ENCODE measurements at places on chromosomes 6 and 20.

DNA sequence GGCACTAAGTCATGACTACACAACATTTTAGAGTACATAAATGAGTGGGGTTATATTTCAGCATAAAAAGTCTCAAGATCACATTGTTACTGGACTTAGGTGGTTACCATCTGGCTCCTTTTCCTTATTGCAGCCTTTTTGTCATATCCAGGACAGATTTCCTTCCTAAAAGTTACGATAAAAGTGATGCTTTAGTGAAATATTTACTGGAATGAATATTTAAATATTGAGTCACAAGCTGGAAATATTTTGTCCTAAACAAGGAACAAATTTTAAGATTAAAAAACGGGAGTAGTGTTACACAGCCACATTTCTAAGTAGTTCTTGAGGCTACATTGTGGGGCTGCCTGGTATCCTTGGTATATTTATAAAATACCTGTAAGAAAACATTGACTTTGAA, 52.2 kb downstream of the CDC40 start:
- no peak for DNase-seq

DNA sequence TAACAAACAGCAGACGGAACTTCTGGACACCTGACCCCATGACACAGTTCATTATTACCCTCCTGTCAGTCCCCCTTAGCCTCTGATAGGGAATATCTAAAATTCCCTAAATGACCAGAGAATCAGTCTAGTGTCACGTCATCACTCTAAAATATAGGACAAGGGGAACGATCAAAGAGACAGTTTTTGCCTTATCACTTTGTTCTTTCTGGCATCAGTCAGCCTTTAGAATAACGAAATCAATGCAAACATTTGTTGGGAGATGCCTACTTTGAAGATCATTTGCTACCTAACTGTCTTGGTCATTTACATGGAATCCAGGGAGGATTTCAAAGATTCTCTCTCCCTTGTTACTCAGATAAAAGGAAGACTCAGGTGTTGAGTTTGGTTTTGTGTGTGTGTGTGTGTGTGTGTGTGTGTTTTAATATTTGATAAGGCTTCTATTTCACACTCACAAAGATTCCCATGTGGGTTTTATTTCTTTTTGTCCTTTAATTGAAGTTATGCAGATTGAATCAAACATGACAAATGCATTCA, 28.3 kb downstream of the LINC00237 start:
- no peak for DNase-seq

GRCh38 chr20:43744966-43745730, 18.3 kb upstream of the GTSF1L start:
- peak; percentile 34 for DNase-seq

- DNase-seq = no peak
These were observed 125.4 kb downstream of the CD24 start for GRCh38 chr6:106849120-106849519.

DNA sequence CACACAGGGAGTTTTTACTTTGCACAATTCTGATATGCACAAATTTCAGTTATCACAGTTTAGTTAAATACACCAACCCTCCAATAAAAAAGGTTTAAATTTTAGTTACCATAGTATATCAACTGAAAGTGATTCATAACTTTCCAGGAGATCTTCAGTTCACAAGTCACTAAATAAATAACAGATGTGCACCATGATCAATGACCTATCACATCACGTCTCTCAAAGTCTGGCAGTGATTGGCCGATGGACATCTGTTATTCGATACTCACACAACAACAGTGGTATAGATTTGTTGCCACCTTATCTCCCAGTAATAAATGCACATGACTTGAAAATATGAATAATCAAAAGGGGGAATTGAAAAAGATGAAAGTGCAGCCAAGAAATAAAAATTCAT, 66.8 kb upstream of the PTCHD4 start:
- no peak for DNase-seq

GRCh38 chr6:96809119-96809518, 28.2 kb downstream of the GPR63 start:
- DNase-seq = no peak

- DNase-seq = no peak
These were observed 326.6 kb upstream of the RNF24 start for GRCh38 chr20:4341804-4342485.

- no peak for DNase-seq
These were observed 27.6 kb downstream of the HCK start for GRCh38 chr20:32079655-32080109.

DNA sequence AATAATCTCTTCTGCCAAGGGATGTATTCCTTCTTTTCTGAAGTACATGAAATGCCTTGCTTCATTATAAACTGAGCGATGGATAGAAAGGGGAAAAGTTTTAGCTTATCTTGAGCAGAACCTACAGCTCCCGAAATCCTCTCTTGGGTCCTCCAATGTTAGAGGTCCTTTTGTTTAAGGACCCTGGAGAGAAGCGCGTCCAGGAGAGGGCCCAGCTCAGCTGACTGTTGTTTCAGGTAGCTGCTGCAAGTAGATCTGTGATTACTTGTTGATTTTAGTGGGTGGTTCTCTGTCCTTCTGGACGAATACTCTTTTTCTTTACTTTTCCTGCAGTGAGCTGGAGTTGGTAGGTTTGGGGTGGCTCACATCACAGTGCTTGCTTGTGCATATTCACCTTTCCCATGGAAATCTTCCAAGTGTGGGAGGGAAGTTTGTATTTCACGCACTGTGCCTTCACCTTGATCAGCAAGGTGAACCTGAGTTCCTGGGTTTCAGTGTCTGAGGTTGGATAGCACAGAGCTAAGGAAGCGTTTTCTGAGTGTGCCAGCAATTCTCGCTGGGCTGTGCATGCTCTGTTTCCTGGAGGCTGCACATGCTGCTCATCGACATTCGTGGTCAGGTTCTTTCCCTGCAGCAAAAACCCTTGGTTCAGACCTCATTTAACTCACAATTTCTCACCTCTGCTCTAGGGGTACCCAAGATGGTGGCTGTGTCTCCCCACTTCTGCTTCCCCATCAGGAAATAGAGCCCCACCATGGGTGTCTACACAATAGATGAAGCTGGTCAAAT, 176.3 kb downstream of the JARID2 start:
- no peak for DNase-seq

- DNase-seq = no peak
These were observed 112.6 kb downstream of the GPR63 start for GRCh38 chr6:96724641-96725040.

DNA sequence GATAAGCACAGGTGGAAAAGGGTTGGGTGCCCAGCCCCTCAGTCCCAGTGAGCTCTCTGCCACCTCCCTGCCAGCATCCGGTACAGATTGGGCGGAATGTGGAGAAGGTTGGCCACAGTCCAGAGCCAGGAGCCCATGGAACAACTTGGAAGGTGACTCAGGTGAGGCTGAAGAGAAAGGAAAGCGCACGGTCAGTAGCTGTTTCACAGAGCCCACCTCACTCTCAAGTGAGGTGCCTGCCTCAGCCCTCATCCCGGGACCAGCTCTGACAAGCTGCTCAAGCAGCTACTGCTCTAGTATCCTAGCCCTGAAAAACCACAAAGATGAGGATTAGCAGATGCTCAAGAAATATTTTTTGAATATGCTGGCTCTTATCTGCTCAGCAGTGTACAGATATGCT, 1.1 kb upstream of the MMP24OS start:
- no peak for DNase-seq

- no peak for DNase-seq
These were observed 65.2 kb downstream of the EDN1 start for GRCh38 chr6:12355354-12355753.

DNA sequence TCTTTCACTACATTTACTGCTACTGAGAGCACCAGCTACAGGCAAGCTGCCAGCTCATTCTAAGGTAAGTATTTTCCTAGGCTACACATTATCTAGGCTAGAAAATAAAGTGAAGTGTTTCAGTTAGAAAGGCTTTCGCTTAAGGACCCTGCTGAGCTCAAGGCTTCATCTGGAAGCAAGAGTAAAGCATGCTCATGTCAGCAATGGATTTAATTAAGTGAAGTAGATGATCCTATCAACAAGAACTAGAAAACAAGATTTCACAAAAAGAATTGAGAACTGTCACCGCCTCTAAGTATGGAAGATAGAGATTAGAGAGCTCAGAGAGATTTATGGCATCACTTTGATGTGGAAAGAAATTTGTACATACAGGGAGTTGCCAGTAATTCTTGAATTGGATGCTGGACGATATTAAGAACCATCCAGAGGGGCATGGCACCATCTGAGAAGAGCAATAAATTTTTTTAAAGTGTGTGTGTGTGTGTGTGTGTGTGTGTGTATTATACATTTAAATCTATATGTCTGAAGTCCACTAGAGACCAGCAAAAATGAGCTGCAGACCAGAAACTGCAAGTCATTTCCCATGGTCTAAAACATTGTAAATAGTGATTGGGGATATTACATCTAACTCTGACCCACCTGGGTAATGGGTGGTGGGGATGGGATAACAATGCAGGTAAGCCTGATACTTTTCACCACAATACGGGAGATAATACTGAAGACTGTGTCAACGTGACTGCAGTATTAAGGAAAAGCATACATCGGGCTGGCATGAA, 105.2 kb upstream of the MAP7 start:
- no peak for DNase-seq

- no peak for DNase-seq
These were observed 879 bp upstream of the INSM1 start for GRCh38 chr20:20366876-20367574.

DNA sequence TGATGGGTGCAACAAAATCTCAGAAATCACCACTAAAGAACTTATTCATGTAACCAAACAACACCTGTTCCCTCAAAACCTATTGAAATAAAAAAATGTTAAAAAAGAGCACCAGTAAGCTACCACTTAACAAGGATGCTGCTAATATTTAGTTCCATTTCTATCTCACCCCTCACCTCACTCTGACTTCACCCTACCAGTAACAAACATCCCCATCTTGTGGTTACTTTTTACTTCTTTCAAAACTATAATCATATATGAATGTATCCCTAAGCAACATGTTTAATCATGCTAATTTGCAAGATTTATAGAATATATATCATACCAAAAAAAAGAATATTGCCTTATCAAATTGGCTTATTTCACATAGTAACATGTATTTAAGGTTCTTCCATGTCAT, 27.4 kb upstream of the SLC24A3 start:
- DNase-seq = no peak

DNA sequence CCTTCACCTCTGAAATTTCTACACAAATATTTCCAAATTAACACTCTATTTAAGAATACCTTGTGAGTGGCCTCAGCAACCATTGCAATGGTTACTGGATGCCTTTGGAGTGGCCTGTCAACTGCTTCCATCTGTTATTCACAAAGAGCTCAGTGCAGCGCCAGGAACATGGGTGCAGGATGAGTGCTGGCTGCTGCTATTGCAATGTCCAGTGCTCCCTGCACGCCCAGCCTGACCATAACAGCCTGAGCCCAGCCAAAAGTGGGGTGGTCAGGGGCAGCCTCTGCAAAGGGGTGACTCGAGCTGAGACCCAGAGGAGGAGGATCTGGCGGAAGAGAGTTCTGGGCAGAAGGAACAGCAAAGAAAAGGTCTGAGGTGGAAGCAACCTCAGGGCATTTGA, 18.4 kb downstream of the CASS4 start:
- DNase-seq = no peak

DNA sequence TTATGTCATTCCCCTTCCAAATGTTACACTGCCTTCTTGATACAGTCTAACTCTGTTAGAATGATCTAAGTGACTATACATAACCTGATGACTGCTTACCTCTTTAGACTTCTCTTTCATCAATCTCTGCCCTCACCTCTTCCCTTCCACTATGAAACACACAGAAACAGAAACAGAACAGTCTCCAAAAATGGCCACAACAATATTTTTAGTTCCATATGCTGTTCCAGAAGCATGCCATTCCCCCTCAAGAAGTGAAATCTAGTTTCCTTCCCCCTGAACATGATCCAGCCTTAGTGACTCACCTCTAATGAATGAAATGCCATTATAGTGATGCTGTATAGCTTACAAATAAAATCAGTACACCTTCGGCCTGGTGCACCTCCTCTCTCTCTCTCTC, 229.3 kb upstream of the TENT5A start:
- no peak for DNase-seq

DNA sequence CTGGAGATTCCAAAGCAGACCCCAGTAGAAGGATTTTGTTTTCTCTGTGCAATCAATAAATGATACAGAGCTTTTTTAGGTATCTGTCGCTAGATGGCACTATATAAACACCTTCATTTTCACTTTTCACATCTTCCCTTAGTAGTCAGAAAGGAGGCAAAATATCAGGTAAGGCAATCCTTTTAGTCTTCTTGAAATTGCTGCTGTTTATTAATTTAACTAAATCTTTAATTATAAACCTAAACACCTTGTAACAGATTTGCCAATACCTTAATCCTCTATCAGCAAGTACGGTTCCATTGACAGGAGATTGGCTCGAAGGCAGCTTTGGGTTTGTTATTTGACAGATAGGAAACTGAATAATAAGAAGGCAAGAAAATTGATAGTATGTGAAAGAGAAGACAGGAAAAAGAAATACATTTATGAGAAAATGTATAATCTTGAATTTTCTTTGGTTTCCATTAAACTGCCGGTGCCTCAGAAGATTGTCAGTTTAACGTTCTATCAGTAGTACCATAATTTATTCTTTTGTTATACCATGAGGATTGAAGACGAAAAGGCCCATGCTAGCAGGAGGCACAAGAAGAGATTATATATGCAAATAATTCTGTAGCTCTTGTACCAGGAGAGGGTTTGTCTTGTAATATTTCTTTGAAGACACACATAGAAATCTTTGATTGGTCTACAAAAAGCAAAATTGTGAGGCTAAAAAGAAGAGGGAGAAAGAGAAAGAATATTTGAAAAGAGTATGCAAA, 23.5 kb upstream of the IBTK start:
- peak; percentile 33 for DNase-seq

DNA sequence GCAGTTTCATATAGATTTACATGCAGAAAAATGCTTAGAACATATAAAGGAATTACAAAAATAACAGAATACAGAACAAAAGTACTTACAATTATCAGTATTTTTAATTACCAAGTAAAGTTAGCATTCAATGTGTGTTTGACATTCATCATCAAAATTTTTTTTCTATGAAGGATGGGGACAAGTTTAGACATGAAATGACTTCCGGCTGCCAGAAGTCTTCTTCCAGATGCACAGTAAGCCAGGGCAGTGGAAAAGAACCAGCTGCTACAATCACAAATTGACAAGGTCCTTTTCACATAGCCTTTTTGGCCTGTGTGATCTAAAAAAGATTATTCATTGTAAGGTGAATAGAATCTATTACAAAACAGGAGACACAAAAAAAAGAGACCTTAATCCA, 73.8 kb downstream of the HUS1B start:
- no peak for DNase-seq

- DNase-seq = peak; percentile 49
These were observed 2.3 kb upstream of the TTBK1 start for GRCh38 chr6:43240950-43241349.

GRCh38 chr6:20732896-20733295, 198.6 kb downstream of the CDKAL1 start:
- no peak for DNase-seq

DNA sequence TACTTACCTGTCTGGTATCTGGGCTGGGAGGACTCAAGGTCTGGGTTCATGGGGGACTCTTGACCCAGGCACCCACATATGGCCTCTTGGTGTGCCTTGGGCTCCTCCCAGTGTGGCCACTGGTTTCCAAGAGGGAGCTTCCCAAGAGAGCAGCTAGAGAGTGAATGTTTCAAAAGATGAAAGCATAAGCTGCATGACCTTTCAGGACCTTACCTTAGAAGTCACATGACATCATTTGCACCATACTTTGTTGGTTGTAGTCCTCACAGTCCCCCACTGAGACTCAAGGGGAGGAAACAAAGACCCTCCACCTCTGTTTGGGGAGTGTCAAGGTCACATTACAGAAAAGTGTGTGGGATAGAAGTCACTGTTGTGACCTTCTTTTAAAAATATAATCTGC, 13.9 kb downstream of the ACTR5 start:
- no peak for DNase-seq

- DNase-seq = no peak
These were observed 62.1 kb upstream of the BHLHE23 start for GRCh38 chr20:63068711-63069367.
